ENCODE measurements at places on chromosomes 12 and 14. TPM values are rescaled to one million over a fixed set of nuclear protein-coding genes. Genes with fewer than 3 reads are reported as not detected.

- no peak for DNase-seq
- no peaks in the 10 kb centered on the region for H3K4me1 ChIP-seq
- peaks cover 78% of the 10 kb centered on the region for H3K36me3 ChIP-seq
- H3K27ac ChIP-seq: no peak overlapping the region
Observed at GRCh38 chr12:111745211-111745610, 21.5 kb upstream of the ALDH2 start.

- no peak overlapping the region for H3K4me3 ChIP-seq
- H3K36me3 ChIP-seq: no peaks in the 10 kb centered on the region
- no peak overlapping the region for H3K27ac ChIP-seq
Observed at GRCh38 chr14:82796086-82796485, 1262.4 kb upstream of the SEL1L start.

- no peak overlapping the region for H3K27ac ChIP-seq
- DNase-seq: no peak
- H3K4me3 ChIP-seq: no peak overlapping the region
- H3K36me3 ChIP-seq: no peaks in the 10 kb centered on the region
- no peaks in the 10 kb centered on the region for H3K4me1 ChIP-seq
Observed at GRCh38 chr14:40204441-40205175, 772.4 kb upstream of the FBXO33 start.

DNA sequence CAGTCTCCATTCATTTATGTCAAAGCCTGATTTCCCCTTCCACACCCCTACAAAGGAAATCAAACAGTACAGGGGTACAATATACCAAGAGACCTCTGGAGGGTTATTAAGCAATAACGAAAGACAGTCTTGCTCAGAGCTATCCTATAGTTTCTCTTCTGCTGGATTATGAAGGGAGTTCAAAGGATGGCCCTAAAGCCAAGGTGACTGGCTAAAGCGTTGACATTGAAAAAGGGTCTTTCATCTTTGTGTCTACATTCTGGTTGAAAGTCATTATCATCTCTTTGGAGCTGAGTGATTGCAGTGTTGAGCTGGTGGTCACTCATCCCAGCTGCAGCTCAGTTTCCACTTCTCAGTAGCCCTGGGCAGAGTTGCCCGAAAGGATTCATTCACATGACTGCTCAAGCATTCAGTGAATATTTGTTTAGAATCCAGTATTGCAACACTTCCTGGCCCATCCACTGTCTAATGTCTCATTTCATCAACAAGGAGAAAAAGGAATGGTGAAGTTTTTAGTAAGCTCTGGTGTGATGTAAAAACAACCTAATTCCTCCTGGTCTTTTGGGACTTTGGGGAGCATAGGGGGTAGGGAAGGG is 19.2 kb upstream of the TBX5 start:
- H3K27ac ChIP-seq: no peak overlapping the region
- peaks cover 10% of the 10 kb centered on the region for H3K27me3 ChIP-seq
- no peak for DNase-seq
- H3K36me3 ChIP-seq: no peaks in the 10 kb centered on the region
- no peaks in the 10 kb centered on the region for H3K4me1 ChIP-seq
- H3K4me3 ChIP-seq: no peak overlapping the region

GRCh38 chr12:115758183-115758582 is 519.3 kb downstream of the MED13L start:
- no peak overlapping the region for H3K4me3 ChIP-seq
- DNase-seq: no peak
- no peaks in the 10 kb centered on the region for H3K27me3 ChIP-seq
- H3K4me1 ChIP-seq: no peaks in the 10 kb centered on the region

DNA sequence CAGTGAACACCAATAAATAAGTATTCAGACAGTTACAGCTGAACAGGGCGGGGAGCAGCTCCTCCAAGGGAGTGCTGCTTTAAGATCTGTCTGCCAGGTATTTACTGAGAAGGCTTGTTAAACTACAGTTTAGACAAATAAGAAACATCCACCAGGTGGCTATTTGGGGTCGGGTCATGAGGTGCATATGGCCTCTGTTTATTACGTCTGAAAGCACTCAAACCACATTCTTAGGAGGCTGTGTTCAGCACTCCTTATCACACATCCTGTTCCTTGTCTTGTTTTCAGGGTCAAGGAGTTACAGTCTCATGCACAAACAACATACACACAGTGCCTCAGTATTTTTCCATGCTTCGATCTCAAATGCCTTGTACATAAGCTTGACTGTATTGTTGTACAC is 78.8 kb downstream of the KCNMB4 start:
- H3K27me3 ChIP-seq: no peaks in the 10 kb centered on the region
- no peak overlapping the region for H3K27ac ChIP-seq
- H3K4me1 ChIP-seq: no peaks in the 10 kb centered on the region

DNA sequence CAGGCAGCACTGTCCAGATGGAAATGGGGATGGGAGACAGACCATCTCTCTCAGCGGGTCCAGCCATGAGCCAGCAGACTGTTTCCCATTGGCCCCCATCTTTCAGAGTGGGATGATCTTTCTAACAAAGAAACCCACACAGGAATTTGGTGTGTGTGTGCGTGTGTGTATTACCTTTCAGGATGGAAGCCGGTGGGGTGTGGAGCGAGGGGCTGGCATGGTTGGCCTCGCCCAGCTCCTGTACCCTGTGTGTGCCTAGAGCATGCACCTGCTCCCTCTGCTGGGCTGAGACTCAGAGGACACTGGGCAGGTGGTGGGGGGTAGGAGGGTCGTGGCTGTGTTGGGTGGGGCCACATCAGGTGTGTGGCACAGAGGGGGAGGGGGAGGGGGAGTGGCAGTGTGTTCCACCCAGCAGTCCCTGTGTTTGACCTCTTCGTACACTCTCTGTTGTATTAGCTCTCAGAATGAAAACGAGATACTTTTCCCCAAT is 33.0 kb upstream of the TSPAN9 start:
- H3K4me3 ChIP-seq: no peak overlapping the region
- H3K36me3 ChIP-seq: no peaks in the 10 kb centered on the region
- DNase-seq: no peak
- no peak overlapping the region for H3K27ac ChIP-seq
- peaks cover 8% of the 10 kb centered on the region for H3K4me1 ChIP-seq

- no peak overlapping the region for H3K27ac ChIP-seq
- no peaks in the 10 kb centered on the region for H3K36me3 ChIP-seq
- no peak overlapping the region for H3K4me3 ChIP-seq
- no peaks in the 10 kb centered on the region for H3K27me3 ChIP-seq
- DNase-seq: no peak
- H3K4me1 ChIP-seq: no peaks in the 10 kb centered on the region
Observed at GRCh38 chr12:34294137-34294536, 271.8 kb downstream of the ALG10 start.

GRCh38 chr12:913919-914698 is 35.4 kb downstream of the RAD52 start:
- no peaks in the 10 kb centered on the region for H3K4me1 ChIP-seq
- H3K27me3 ChIP-seq: no peaks in the 10 kb centered on the region
- no peak for DNase-seq
- no peak overlapping the region for H3K27ac ChIP-seq
- no peak overlapping the region for H3K4me3 ChIP-seq

DNA sequence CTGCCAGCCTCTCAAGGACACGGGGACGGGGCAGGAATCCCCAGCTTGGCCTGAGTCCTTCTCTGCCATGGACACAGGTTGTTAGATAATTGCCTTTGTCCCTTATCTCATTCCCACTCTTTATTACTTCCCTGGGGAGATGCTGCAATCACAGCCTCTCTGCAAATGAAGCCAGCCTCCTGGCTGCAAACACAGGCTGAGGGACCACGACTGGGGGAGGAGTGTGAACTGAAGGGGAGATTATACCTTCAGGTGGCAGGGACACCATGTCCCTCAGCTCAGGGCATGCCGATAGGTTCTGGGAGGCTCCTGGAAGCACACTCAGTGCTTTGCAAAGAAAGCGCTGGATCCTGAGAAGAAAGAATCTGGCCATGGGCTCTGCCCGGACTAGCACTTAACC is 16.1 kb upstream of the CHGA start:
- H3K4me3 ChIP-seq: no peak overlapping the region
- H3K27me3 ChIP-seq: peaks cover 19% of the 10 kb centered on the region
- no peaks in the 10 kb centered on the region for H3K36me3 ChIP-seq
- H3K27ac ChIP-seq: no peak overlapping the region

DNA sequence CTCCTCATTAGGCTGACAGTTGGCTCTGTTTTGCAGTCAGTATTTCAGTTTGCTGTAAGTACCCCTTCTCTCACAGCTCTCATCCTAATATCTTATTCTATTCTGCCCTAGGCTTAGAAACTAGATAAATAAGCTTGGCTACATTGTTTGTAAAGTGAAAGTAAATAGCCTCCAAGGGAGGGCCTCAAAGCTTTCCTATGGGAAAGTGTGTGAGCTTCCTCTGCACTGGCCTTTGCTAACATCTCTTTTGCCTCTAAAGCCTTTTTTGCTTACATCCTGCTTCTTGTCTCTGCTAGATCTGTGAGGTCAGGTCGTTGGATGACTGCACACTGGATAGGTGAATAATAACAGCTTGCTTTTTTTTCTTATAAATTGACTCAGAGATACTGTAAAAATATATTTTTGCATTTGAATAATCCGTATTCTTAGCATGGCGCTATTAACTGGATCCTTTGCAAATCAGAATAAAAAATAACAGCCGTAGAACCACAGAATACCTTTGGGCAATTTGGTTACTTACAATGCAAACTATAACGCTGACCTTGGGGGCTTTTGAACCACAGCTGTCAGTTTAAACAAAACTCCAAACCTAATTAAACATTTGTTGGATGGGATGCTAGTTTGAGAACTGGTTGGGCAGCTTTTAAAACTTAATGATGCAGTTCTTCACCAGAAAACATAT is 55.1 kb downstream of the TTC6 start:
- no peak overlapping the region for H3K4me3 ChIP-seq
- no peaks in the 10 kb centered on the region for H3K36me3 ChIP-seq
- no peak overlapping the region for H3K27ac ChIP-seq
- DNase-seq: no peak

GRCh38 chr12:54662026-54662425 is 13.9 kb upstream of the DCD start:
- H3K4me1 ChIP-seq: no peaks in the 10 kb centered on the region
- no peaks in the 10 kb centered on the region for H3K36me3 ChIP-seq
- H3K27me3 ChIP-seq: no peaks in the 10 kb centered on the region
- no peak for DNase-seq

DNA sequence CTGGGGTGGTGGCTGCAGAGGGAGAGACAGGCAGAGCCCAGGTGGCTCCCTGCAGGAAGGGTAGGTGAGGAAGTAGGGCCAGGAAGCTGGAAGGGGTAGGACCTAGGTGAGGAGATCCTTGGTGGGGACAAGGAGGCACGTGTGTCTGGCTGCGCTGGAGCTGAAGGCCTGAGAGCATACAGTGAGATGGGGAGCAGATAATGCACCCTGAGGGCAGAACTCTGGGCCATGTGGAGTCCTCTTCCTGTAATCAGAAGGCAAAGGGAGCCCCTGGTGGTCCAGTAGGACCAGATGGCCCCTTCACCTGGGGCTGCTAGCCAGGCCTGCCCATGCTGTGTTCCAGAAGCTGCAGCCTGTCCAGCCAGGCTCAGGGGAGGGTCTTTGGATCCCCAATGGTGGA is 15.3 kb upstream of the KRT80 start:
- H3K4me3 ChIP-seq: no peak overlapping the region
- no peaks in the 10 kb centered on the region for H3K36me3 ChIP-seq
- peaks cover 7% of the 10 kb centered on the region for H3K27me3 ChIP-seq
- DNase-seq: no peak
- H3K27ac ChIP-seq: no peak overlapping the region
- peaks cover 15% of the 10 kb centered on the region for H3K4me1 ChIP-seq

DNA sequence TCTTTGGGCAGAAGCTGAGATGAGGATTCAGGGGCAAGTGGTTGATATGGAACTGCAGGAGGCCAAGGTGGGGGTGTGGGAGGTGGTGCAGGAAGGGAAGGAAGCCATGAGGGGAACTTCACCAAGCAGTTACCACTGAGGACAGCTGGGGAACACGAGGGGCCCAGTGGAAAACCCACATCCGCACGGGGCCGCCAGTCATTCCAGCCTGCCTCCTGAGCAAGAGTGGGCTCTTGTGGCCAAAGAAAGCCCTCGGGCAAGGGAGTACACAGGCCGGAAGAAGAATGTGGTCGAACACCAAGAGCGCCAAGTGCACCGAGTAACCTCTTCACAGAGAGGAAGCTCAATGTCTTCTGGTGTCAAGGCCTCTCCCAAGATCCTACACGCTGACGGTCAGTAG is 252.2 kb upstream of the FOXN3 start:
- DNase-seq: no peak
- no peaks in the 10 kb centered on the region for H3K4me1 ChIP-seq
- no peak overlapping the region for H3K4me3 ChIP-seq
- no peaks in the 10 kb centered on the region for H3K27me3 ChIP-seq
- no peaks in the 10 kb centered on the region for H3K36me3 ChIP-seq

DNA sequence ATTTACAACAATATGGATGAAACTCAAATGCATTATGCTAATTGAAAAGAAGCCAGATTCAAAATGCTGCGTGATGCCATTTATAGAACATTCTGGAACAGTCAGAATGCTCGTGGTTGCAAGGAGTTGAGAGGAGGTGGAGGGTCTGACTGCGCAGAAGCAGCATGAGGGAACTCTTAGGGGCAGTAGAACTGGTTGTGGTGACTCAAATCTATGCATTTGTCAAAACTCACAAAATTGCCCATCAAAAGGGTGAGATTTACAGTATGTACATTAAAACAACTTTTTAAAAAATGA is 113.7 kb upstream of the PDZRN4 start:
- H3K27ac ChIP-seq: no peak overlapping the region
- no peaks in the 10 kb centered on the region for H3K27me3 ChIP-seq
- no peak overlapping the region for H3K4me3 ChIP-seq

Gene ERP27
- total RNA-seq: not detected

Gene NKX2-1
- not detected for total RNA-seq

Gene DPPA3
- total RNA-seq: not detected

Gene CCDC175
- total RNA-seq: not detected

Gene LHX5
- total RNA-seq: not detected

Gene NANOG
- 0.84 TPM for total RNA-seq

Gene P2RX2
- not detected for total RNA-seq

Gene C12orf50
- not detected for total RNA-seq

Measured in tibial nerve (tissue), 4 donors.